ENCODE measurements at places on chromosomes 4 and X.

DNA sequence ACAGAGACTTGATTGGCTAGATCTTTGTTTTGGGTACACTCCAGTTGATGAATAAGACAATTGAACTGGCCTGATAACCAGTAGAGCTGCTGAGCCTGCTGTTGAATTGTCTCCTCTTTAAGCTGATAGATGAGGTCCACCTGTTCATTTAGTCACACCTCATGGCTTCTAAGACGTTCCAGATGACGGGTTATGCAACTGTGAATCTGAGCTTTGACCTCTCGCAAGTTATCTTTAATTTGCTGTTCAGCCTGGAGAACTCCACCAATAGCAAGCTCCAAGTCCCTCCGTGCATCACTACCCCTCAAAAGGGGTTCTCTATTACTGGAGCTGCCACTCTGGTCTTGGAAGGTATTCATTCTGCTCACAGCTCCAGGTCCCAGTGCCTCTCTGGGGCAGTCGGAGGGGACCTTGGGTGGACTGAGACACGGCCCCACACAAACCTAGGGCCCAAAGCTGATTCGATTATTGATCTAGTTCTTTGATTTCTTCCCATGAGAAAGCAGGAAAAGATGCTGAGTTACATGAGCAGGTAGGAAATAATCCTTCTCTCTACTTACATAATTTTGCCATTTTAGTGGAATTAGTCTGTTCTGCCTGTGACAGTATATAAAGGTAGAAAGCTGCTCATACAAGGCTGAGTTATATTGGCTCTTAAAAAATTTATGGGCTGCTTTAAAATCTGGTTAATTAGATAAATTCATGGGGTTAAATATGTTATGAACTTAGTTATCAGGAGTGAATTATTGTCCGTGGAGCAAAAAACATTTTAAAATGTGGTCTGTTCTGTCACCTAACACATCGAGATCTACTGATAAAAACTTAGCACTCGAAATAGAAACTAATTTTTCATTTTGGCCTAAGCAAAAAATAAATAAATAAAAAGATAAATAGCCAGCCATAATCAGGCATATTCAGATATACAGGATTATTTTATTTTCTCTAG, 6.8 kb downstream of the MMAA start:
- DNase-seq = no peak

GRCh38 chrX:122119361-122119760, 1064.7 kb upstream of the GRIA3 start:
- no peak for DNase-seq

- DNase-seq = no peak
Measured at GRCh38 chr4:129446074-129446473, 350.1 kb downstream of the C4orf33 start.

GRCh38 chr4:184968366-184968765, 49.9 kb upstream of the HELT start:
- no peak for DNase-seq

GRCh38 chr4:1327526-1328266, 19.3 kb upstream of the UVSSA start:
- DNase-seq = no peak

DNA sequence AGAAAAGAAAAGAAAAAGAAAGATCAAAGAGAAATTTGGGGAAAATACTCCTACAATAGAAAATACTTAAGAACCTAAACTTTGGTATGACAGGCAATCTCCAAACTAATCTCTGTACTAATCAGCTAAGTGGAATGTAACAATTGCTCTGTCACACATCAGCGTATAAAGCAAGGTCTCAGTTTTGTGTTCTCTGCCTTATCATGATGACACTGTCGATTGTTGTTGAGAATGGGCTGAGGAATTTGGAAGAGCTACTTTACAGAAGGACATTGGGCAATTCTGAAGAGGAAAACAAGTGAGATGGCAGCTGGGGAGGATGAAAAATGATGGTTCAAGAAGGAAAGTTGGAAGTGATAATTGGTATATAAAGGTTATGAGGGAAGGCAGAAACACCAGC, 486.0 kb upstream of the HTR2C start:
- DNase-seq = no peak

DNA sequence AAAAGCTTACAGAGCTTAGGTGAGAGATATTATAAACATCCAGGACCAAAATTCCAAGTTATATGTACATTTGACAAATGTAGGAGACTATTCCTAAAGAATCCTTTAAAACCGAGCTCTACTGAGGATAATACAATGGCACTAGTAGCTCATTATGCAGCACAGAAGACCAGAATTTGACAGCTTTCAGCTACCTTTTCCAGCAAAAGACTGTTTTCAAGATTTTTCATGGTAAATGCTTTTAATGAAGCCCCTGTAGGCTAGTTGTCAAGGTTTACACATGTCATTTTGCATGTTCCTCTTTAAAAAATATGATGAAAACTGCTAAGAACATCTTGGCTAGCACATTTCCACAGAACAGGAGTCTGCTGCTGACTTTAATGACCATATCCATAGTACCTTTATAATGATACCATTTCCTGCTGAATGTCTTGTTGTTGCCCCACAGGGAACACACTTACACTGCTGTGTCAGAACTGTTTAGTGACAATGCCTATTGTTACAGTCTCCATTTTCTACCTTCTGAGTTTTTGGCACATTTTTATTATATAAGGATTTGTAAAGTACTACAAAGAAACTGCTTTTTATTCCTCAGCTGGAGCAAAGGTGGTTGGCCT, 1382.3 kb downstream of the RAPGEF2 start:
- no peak for DNase-seq

- DNase-seq = no peak
Measured at GRCh38 chr4:37503261-37503660, 182.9 kb downstream of the RELL1 start.

- no peak for DNase-seq
Measured at GRCh38 chrX:129836827-129837226, 6.9 kb downstream of the ZDHHC9 start.

- DNase-seq = no peak
Measured at GRCh38 chr4:93645120-93645519, 183.4 kb upstream of the ATOH1 start.

GRCh38 chrX:7264399-7264798, 116.4 kb upstream of the PUDP start:
- DNase-seq = peak; percentile 14

DNA sequence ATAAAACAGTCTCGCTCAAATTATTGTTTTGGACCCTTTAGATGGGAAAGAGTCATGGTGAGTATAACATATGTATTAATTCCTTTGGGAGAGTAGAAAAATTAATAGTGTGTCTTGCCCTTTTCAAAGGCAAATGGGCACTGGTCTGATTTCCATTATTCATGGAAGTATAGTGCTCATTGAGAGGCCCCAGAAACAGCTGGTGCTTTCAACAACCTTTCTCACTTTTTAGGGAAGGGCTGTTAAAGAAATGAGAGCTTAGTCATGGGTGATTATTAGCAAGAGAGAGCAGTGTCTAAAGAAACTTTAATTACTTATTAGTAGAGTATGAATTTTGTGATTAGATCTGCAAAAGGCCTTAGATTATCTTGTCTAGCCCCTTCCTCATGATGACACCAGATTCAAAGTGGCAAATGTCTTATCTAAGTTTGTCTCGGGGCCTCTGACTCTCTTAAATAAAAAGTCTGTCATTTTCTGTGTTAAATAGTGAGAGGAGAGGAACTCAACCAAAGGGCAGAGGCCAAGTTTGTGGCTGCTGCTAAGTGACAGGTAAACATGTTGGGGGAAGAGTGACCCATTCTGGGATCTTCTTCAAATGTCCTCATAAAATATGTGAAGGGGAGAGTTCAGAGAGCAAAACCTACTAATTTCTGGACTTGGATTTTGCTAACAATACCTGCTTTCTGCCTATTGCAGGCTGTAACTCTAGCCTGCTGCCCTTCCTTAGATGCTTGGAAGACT, 110.6 kb downstream of the REPS2 start:
- DNase-seq = no peak

- no peak for DNase-seq
Measured at GRCh38 chr4:17567271-17567670, 9.7 kb upstream of the LAP3 start.

DNA sequence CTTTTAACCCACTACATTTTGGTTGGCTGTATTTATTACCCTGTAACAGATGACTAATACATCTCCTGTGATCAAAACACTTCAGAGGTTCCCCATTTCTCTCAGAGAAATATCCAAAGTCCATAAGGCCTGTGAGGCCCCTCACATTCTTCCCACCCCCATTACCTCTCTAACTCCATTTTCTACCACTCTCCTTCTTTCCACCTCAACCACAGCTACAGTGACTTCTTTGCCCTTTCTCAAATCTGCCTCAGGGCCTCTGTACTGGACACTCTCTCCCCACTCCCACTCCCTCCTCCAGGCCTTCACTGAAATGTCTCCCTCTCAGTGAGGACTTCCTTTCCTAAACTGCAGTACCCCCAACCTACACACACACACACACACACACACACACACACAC, 8.4 kb upstream of the TMEM144 start:
- DNase-seq = no peak

GRCh38 chr4:1356181-1356998, 9.4 kb downstream of the UVSSA start:
- DNase-seq = peak; percentile 77

GRCh38 chr4:168474660-168475320, 5.5 kb downstream of the DDX60L start:
- DNase-seq = no peak

DNA sequence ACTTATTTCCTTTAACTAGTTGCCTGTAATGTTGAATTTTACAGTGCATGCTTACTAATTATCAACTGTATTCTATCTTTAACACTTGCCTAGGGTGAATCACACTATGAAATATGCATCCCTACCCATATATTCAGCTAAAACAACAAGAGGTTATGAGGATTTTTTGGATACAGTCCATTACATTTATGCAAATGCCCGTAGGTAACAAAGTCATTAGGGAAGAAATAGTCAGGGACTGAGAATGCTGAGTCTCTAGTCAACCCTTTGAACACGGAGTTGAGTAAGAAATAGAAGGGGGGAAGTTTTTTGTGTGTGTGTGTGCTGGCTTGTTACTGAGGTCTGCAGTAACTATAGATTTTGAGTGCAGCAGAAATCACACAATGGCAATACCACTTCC, 26.1 kb upstream of the CBLL2 start:
- DNase-seq = no peak

DNA sequence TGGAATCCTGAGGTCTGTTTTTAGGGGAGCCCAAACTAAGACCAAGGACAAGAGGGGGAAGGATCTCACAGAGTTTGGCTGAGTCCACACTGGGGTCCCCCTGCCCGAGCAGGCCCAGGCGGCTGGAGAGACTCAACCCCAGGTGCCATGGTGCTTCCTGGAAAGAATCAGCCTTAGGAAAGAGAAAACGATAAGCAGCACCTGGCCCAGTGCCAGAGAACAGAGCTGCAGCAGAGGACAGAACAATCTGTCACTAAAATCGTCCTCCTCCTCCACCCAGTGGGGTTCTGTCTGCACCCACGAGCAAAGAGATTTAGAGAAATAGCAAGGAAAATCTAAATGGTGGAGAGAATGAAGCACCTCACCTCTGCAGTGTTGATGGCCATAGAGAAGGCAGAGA, 470.5 kb downstream of the BCOR start:
- no peak for DNase-seq

GRCh38 chr4:148118633-148119032, 323.6 kb downstream of the NR3C2 start:
- DNase-seq = no peak

DNA sequence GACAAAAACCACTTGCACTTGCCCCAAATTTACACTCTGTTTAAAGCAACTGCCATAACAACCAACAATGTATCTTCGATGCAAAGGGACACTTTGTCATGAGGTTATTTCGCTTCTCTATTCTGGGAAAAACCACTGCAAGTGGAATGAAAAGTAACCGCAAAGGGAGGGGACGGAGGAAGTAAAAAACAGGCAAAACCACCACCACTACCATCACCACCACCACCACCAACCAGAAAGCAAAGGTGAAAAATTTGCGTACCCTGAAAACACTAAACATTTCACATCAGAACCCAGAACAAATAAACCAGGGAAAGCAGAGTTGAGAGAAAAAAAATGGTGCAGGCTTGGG, 1.2 kb upstream of the N4BP2 start:
- peak; percentile 48 for DNase-seq

GRCh38 chr4:137370206-137370633, 162.1 kb downstream of the PCDH18 start:
- no peak for DNase-seq

- no peak for DNase-seq
Measured at GRCh38 chrX:19496711-19497110, 18.6 kb downstream of the MAP3K15 start.

DNA sequence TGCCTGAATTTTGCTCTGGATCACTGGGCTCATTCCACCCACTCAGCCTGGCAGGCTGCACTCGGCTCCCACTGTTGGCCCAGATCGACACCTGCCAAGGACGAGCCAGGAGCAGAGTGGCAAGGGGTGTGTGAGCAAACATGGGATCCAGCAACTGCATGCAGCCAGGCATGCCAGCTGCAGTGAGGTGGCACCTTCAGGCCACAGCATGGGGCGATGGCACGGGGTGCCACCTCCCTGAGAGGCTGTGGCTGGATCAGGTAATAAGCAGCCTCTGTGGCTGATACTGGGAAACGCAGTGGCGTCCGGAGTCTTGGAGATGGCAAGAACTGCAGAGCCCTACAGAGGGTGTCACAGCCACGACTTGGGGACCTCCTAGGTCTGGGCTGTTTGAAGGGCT, 244.5 kb upstream of the FSTL5 start:
- no peak for DNase-seq

DNA sequence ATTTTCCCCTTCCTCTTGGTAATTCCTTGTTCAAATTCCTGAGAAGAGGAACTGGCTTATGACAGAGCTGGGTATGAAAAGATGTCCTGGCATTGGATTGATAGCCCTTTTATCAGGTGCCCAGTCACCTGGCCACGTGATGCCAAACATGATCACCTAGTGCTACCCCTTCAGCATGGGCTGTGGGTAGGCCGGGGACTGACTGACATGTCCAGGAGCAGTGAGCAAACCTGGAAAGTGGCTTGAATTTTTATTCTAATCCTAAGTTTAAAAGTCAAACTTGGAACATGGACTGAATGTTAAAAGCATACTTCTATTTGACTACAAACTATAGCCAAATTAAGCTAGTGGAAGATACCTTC, 99.7 kb upstream of the CXCL13 start:
- DNase-seq = no peak

DNA sequence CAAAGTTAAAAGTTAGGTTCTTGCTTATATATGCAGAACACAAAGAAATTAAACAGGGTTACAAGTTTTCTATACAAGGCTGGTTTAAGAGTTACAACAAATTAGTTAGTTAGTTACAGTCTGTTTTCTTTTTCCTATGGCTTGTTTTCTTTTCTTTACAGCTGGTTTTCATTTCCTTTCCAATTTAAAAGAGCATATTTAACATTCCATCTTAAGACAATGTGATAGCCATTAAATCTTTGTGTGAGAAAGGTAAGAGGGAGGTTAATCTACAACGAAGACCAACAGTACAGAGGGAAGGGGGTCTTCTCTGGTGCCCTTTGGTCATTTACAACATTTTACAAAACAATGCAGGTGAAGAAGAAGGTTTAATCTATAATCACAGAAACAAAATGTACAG, 290.6 kb downstream of the ZNF674 start:
- DNase-seq = no peak

- no peak for DNase-seq
Measured at GRCh38 chr4:55817691-55818090, 1.9 kb upstream of the EXOC1L start.
